Kasumi-1 (cell line): ENCODE measurements at places on chromosomes 4 and X.

GRCh38 chrX:114599305-114599704, 15.4 kb downstream of the HTR2C start:
- DNase-seq, result no peak

- no peak for DNase-seq
These were observed 229.3 kb downstream of the IDS start for GRCh38 chrX:149275836-149276235.

DNA sequence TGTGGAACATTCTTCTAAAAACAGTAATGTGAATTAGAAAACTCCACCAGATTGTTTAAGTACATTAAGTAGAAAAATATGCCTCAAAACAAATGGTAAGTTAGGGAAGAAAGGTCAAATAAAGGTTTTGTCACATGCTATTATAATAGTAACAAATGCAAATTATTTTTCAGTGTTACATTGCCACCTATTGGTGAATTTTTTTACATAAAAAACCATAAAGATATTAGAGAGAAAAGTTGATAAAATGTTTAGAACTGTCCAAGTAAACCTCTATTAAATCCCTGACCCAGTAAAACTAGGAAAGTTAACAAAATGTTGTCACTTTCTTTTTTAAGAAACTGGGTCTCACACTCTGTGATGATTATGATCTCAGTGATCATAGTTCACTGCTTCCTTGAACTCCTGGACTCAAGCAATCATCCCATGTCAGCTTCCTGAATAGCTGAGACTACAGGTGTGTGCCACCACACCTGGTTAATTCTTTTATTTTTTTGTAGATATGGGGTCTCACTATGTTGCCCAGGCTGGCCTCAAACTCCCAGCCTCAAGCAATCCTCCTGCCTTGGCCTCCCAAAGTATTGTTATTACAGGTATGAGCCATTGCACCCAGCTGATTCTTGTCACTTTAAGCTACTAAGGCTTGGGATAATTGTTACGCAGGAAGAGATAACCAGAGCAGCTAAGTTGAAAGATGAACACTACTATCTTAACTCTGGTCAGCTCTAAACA, 157.6 kb downstream of the ATRX start:
- peak; percentile 12 for DNase-seq

DNA sequence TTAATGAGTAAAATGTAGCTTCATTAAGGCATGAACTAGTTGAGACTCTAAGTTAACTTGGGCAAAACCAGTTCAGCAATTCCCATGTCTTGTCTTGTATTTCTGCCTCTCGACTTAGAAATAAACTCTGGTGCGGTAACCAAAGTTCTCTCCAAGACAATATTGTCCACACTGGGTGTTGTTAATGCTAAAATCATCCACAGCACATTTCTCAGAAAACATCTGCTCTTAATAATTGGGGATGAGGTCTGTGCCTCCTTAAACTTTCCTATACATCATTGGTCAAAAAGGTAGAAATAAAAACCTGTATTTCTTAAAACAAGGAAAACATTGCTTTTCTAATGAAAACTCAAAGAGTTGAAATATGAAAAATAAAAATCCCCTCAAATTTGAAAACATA, 32.9 kb upstream of the MID1 start:
- no peak for DNase-seq

GRCh38 chr4:119858176-119858575, 208.5 kb downstream of the MAD2L1 start:
- DNase-seq, result no peak

GRCh38 chr4:154399259-154399974, 92.2 kb downstream of the DCHS2 start:
- DNase-seq, result no peak

DNA sequence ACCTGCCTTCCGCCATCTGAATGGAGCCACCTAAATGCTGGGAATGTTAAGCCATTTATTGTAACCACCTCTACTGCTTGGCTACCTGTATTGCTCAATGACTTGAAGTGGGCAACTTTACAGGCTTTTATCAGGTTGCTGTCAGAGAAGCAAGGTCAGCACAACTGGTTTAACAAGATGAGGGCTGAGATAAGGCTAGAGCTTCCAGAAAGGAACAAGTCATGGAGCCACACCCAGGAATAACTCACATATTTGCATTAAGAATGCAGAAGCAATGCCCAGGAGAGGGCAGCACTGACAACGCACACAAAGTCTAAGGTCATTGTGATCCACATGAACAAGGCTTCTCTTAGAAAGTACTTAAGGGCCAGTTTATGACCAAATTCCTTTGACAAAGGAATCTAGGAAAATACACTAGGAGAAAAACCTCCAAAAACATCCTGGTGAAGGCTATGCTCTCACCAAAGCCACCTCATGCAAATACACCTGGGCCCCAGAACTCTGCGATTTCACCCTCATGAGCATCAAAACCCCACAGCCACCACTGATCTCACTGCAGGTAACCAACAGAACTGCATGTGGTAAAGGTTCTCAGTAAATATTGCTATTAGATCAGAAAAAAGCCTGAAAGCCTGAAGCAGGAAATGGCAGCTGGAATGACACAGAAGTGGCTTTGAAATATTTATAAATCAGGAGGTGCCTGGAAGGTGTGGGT, 15.0 kb upstream of the STS start:
- peak; percentile 12 for DNase-seq

- DNase-seq, result no peak
These were observed 314.9 kb upstream of the TEX13C start for GRCh38 chrX:125004799-125005198.

- no peak for DNase-seq
These were observed 162.8 kb downstream of the ARHGAP24 start for GRCh38 chr4:85637778-85638177.

- DNase-seq, result peak; percentile 61
These were observed 754.8 kb downstream of the RAB28 start for GRCh38 chr4:12729384-12729783.

DNA sequence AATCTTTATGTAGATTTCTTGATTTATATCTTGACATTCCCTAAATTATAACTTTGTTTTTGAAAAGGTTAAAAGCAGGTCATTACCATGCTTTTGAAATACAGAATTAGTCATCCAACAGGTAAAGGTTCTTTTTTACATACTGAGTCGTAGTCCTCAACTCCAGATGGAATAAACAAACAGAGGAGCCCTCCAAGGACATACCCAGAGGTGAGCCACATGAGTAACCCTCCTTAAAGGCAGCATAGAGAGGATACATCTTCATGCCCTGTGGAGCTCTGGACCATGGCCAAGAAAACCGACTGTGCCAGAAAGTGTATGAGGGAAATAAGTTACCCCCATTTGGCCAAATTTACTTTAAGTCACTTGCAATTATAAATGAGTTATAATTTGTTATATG, 95.3 kb upstream of the MCF2 start:
- DNase-seq, result no peak

DNA sequence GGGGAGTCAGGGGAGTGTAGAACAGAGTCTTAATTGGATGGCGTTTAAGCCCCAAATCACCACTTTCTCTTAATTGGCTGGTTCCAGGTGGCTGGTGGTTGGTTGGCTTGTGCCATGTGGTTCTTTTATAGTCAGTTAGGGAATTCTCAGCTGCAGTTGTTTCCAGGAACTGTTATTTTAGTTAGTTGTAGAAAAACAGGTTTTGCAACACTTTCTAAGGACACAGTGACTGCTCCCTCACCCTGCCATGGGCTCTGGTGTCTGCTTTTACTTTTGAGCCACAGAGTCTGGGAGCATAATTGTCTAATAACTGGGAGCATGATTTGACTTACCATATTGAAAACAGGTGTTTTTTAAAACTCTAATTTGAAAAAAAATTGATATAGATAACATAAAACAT, 75.8 kb upstream of the PCDH18 start:
- no peak for DNase-seq

- no peak for DNase-seq
These were observed 494.2 kb downstream of the IQCM start for GRCh38 chr4:149321438-149321837.

- no peak for DNase-seq
These were observed 18.7 kb downstream of the FAM184B start for GRCh38 chr4:17762726-17763125.

DNA sequence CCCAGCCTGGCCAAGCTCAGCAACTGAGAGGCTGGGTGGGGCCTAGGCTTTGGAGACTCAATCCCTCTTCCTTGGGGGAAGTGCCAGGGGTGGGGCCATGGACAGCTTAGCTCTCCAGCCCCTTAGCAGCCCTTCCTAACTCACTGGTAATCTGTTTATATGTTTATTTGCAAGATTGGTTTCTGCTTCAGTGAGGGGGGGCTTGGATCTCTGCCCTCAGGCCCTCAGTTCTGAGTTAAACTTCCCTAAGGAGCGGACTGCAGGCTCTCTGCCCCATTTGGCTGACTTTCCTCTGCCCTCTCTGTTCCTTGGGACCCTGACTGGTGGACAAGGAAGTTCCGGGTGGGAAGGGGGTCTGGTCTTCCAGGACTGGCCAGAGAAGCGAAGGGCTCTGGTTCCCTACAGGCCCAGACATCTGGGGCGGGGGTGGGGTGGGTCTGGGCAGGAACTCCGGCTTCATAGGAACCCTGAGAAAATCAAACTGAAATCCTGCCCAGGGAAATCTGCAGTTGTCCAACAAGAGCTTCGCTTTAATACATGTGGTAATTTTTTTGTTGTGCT, 51.4 kb downstream of the NALF2 start:
- no peak for DNase-seq

DNA sequence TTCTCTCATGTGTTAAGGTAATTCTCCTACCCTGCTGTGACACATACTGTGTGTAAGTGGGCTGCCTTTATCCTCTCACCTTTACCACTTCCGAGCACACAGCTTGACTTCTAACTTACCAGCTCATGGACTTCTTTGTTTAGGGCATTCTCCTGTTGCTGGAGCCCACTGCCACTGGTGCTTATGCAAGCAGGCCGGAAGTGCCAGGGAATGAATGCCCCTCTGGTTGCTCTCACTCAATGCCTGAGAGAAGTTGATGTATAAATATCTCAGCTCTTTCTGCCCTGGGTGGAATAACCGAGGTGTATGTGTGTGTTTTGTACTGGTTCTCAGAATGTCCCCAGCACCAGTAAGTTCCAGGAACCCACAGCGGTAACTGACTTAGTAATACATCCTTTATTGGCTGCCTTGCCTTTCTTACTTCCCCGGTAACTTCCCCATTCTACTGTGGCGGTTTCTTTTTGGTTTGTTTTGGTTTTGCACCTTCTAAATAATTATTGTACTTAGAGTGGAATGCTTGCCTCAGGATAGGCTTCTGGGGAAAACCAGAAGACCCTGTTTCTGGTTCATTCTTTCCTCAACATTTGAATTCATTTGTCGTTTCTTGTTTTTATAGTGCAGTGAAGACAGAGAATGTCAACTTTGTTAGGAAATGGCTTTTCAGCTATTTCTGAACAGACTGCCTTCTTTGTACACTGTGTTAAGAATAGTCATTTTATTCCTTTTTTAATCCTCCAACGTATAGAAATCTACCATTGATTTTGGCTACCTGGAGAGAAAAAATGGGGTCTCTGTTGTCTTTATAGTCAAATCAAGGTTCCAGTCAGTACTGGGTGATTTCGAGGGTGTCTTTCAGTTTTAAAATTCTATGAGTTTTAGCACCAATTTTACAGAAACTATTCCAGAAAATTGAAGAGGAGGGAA, 45.4 kb downstream of the CXorf58 start:
- DNase-seq, result peak; percentile 69

GRCh38 chrX:117607561-117607960, 509.0 kb downstream of the KLHL13 start:
- DNase-seq, result no peak

GRCh38 chrX:106467422-106467821, 144.4 kb upstream of the RADX start:
- DNase-seq, result no peak

- DNase-seq, result peak; percentile 33
These were observed 51.1 kb upstream of the UNC5C start for GRCh38 chr4:95599777-95600400.

DNA sequence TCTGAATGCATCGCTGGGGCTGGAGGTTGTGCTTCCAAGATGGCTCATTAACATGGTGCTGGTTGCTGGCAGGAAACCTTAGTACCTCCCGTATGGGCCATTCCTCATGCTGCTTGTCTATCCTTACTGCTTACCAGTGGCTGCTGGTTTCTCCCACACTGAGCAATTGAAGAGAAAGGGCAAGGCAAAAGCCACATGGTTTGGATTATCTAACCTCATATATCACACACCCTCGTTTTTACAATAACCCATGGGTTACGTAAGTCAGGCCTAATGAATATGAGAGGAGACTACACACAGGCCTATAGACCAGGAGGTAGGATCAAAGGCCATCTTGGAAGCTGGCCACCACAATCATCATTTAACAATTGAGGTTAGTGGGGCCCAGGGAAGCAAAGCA, 141.8 kb upstream of the EDNRA start:
- no peak for DNase-seq

- no peak for DNase-seq
These were observed 73.7 kb downstream of the SHROOM2 start for GRCh38 chrX:9859711-9860555.

GRCh38 chr4:73208376-73208775, 50.2 kb downstream of the ANKRD17 start:
- DNase-seq, result no peak

GRCh38 chrX:10741003-10741402, 120.6 kb upstream of the MID1 start:
- DNase-seq, result no peak

DNA sequence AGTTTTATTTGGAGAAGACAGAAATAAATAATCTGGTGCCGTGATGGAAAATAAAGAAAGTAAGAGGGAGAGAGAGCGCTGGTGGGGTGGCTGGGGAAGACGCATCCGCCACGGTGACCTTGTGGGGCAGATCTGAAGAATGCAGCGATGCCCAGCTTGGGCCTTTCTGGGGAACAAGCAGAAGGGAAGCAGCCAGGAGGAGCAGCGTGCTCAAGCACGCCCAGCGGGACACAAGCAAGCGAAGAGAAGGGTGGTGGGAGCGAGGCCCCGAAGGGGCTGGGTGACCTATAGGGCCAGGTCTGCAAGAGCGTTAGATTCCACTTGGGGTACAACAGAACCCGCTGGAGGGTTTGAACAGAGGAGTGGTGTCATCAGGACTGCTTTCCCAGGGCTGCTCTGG, 12.4 kb downstream of the ENPP6 start:
- DNase-seq, result no peak

DNA sequence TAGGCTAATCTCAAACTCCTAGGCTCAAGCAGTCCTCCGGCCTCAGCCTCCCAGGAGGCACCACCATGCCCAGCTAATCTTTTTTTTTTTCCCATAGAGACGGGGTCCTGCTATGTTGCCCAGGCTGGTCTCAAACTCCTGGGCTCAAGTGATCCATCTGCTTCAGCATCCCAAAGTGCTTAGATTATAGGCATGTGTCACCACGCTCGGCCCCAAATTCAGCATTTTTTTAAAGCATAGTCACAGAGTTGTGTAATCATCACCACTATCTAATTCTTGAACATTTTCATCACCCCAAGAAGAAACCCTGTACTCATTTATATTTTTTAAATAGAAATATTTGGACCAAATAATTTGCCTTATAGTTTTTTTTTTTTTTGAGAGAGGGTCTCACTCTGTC, 10.3 kb downstream of the CENPI start:
- DNase-seq, result no peak
